ENCODE measurements at places on chromosomes 3 and 15.

- no peak for DNase-seq
These were observed 97.3 kb upstream of the ROPN1 start for GRCh38 chr3:124089214-124089613.

DNA sequence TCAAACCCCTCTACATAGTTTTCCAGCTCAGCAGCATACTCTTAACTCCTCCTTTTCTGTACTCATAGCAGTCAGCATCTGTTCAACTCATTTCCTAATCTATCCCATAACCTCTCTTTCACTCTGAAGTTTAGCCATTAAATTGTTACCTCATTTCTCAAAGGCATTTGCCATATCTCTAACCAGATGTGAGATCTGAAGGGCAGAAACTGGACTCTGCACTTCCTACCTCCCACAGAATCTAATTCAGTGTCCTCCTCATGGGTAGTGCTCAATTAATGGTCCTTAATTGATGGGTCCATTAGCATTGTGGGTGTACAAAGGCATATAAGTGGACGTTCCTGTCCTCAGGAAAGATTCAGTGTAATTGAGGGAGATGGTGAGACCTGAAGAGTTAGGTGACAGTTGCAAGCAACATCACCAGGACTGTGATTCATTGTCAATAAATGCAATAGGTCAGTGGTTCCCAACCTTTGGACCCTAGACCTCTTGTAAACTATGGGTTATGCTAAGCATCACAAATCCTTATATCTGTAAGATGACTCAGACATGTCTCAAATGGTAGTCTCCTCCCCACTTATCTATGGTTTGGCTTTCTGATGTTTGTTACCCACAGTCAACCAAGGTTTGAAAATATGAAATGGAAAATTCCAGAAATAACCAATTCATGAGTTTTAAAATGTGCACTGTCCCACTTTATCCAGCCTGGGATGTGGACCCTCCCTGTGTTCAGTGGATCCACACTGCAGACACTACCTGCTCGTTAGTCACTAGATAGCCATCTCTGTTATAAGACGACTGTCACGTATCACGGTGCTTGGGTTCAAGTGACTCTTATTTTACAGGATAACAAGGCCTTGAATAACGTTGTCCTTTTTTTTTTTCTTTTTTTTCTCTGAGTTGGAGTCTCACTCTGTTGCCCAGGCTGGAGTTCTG lies 25.0 kb upstream of the UACA start:
- DNase-seq = no peak

- no peak for DNase-seq
These were observed 262.2 kb downstream of the CHL1 start for GRCh38 chr3:458653-459310.

DNA sequence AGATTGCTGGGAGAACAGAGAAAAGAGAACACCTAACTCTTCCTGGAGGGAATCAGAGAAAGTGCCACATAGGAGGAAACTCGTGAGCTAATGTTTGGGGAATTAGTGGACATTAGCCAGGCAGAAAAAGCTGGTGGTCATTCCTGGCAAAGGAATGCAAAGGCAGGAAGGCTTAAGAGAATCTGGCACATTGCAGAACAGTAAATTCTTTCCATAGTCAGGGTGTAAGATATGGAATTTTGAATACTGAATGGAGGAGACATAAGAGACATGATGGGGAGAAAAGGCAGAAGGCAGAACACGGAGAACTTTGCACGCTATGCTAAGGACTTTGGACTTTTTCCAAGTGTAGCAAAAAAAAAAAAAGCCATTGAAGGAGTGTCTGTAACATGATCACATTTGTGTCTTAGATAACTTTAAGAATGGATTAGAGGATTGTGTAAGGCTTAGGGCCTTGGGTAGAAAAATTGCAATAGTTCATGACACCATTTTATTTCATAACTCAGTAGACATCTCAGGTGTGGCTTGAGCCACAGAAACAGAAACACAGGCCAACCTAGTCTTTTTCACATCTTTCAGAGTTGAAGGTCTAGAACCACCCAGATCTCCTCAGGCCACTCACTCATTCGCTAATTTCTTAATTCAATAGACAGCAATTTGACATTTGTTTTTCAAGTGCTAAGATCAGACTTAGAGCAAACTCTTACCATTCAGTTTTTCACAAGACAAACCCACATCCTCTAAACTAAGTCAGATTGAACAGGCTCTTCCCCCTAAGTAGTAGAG lies 31.2 kb upstream of the CCDC80 start:
- no peak for DNase-seq

GRCh38 chr15:80915472-80915871 lies 74.1 kb downstream of the MESD start:
- no peak for DNase-seq

DNA sequence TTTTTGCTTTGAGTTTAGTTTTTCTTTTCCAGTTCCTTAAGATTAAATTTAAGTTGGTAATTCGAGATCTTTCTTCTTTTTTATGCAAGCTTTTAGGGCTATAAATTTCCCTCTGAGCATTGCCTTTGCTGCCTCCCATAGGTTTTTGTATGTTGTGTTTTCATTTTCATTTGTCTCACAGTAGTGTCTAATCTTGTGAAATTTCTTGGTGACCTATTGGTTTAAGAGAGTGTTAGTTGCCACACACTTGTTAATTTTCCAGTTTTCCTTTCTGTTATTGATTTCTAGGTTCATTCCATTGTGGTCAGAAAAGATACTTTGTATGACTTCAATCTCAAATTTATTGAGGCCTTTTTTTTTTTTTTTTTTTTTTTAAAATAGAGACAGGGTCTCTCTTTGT lies 18.3 kb upstream of the IL20RB start:
- DNase-seq = no peak

DNA sequence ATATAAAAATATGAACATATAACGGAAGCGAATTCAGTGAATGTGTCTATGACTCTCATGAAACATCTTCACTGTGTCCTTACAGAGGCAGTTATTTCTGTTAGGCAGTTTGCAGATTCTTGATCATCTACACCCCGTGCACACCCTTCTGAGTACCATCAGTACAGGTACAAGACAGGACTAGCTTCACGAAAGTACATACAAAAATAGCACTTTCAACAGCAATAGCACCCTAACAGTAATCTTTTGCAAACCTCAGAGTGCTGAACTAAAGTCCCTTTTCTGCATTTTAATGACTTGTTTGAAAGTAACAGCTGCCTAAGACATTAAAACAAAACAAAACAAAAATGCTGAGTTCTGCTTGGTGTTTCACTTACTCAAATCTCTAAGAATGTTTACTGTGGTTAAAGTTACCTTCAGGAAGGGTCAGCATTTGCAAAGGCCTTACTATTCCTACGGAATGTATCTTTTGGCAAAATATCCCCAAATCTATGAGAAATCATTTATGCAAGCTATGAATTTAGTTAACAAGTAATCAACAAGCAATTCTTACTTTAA lies 104.1 kb downstream of the CNTN3 start:
- no peak for DNase-seq

DNA sequence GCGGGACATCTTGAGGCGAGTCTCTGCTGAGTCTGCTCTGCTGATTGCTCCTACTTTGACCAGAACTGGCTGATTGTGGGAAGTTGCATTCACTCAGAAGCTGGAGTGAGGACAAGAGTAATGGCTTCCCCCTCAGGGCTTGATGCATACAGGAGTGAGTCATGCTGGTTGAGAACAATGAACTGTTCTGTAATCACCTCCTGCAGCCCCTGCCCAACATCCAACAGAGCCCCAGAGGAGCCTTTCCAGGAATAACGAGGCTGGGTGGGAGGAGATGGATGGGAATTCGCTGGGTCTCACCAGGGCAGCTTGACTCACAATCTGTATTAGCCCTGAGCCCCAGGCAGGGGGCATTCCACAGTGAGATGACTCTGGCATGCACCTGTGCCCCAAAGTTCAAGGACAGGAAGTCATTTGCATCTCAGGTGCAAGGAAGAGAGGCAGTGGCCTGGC lies 85.0 kb downstream of the RAB11A start:
- DNase-seq = no peak

DNA sequence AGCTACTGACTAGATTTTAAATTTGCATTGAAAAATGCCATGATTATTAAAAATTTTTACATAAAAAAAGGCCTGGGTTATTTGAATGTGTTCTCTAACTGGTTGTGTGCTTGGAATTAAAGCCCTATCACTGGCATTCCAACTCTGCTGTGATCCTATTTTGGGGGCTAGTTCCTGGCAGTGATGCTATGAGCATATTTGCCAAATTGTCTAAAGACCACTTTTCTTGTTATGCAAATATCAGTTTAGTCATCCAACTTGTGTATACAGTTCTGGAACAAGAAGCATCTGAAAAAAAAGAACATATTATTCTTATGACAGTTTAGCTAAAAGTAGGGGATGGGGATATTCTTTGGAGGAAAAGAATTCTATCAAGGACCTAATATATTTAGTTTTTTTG lies 243.4 kb upstream of the ZNF717 start:
- DNase-seq = no peak

- no peak for DNase-seq
These were observed 280.3 kb downstream of the ZPLD1 start for GRCh38 chr3:102715030-102715697.

GRCh38 chr3:58998476-58999117 lies 51.2 kb downstream of the CFAP20DC start:
- DNase-seq = no peak

GRCh38 chr3:177830411-177830849 lies 633.1 kb upstream of the TBL1XR1 start:
- DNase-seq = no peak

DNA sequence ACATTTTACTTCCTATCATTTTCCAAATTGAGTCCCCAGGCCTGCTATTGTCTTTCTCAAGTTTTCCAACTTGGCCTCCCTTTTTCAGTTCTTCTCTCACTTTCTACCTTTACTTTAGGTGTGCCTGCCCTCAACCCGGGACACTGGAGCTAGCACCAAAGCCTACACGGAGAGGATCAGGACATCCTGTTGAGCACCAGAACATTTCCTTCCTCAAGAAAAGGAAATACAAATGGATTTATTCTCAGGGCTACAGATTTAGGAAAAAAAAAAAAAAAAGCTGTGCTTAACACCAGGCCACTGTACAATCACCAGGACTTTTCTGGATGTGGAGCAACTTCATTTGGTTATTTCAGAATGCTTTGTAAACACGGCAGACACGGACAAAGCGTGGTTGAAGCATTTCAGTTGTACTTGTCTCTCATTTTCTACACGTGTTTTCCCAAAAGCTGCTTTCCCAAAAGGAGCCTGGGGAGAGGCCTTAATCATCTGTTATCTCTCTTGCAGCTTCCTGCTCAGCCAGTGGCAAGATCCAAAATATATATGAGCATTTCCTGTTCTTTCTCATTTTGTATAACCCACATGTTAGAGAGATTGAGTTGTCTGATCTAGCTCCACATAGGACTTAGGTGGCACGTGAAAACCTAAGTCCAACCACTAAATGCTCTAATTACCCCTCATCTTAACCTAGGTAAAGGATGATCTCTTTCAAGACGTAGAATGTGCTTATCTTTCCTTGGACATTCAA lies 15.5 kb upstream of the ATP1B3 start:
- no peak for DNase-seq

DNA sequence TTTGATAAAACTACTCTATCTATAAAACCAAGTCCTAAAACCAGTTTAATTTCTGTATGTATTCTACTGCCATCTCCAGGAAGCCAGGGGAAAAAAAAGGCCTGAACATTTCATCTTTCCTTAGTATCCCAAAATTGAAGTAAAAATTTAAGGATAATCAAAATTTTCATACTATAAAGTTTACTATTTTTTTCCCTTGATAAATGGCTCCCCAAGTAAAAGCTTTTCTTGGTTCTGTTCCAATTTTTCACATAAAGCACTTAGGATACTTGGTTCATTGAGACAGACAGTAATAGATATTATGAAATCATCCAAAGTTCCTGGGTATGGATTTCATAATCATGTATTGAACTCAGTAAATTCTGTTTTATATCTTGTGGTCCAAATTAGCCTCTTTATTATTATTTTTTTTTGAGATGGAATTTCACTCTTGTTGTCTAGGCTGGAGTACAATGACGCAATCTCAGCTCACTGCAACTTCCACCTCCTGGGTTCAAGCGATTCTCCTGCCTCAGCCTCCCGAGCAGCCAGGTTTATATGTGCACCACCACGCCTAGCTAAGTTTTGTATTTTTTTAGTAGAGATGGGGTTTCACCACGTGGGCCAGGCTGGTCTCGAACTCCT lies 34.5 kb downstream of the ICE2 start:
- DNase-seq = no peak

DNA sequence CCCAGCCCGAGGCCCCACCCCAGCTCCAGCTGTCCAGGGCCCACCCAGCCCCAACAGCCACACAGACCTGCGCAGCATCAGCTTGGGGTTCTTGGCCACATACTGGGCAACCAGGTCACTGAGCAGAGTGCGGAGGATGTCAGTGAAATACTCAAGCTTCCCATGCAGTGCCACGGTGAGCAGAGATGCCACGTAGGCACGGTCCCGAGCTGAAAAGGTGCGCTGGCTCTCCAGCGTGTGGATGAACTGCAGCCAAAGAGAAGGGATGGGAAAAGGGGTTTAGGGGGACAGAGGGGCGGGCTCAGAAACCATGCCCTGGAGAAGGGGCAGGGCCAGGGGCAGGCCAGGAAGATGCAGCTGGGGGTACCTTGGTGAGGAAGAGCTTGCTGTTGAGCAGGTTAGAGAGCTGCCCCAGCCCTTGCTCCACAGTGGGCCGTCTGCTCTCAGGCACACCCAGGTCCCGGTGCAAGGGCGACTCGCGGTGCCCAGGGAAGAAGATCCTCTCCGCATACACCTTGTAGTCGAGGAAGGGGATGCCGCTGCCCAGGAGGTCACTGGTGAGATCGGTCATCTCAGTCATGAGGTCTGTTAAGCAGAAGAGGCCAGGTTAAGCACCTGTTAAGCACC lies 17.4 kb downstream of the PLXNB1 start:
- no peak for DNase-seq

GRCh38 chr15:71294251-71294910 lies 179.1 kb downstream of the THSD4 start:
- DNase-seq = no peak

- DNase-seq = no peak
These were observed 59.0 kb downstream of the DPPA2 start for GRCh38 chr3:109257269-109257668.

- no peak for DNase-seq
These were observed 27.0 kb upstream of the HHATL start for GRCh38 chr3:42729404-42730145.

DNA sequence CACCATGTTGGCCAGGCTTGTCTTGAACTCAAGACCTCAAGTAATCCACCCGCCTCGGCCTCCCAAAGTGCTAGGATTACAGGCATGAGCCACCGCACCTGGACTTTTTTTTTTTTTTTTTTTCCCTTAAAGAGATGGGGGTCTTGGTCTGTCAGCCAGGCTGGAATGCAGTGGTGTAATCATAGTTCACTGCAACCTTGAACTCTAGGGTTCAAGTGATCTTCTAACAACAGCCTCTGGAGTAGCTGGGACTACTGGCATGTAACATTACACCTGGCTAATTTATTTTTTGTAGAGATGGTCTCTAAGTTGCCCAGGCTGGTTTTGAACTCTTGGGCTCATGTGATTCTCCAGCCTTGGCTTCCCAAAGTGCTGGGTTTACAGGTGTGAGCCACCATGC lies 81.6 kb downstream of the ANKRD28 start:
- no peak for DNase-seq

DNA sequence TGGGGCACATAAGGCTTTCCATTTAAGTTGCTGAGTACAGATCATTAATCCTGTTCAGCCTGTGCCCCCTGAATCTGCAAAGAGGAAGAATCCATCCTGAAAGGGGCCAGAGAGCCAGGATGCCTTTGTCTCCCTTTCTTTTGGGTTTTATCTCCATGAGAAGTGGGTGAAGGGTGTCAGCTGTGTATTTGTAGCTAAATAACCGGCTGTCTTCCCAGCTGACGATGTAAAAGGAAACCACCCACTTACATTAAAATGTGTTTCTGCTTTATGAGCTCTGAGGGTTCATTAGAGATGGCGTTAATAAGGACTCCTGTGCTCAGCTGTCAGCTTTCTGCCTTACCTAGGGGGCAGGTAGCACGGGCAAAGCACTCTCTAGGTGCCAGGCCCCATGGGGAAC lies 83.4 kb downstream of the SLCO3A1 start:
- no peak for DNase-seq
